ENCODE measurements at places on chromosomes 5 and 9.

- DNase-seq = no peak
Observed at GRCh38 chr5:129803403-129803802, 55.5 kb downstream of the MINAR2 start.

GRCh38 chr9:35908504-35909125, 675 bp upstream of the SPAAR start:
- no peak for DNase-seq

DNA sequence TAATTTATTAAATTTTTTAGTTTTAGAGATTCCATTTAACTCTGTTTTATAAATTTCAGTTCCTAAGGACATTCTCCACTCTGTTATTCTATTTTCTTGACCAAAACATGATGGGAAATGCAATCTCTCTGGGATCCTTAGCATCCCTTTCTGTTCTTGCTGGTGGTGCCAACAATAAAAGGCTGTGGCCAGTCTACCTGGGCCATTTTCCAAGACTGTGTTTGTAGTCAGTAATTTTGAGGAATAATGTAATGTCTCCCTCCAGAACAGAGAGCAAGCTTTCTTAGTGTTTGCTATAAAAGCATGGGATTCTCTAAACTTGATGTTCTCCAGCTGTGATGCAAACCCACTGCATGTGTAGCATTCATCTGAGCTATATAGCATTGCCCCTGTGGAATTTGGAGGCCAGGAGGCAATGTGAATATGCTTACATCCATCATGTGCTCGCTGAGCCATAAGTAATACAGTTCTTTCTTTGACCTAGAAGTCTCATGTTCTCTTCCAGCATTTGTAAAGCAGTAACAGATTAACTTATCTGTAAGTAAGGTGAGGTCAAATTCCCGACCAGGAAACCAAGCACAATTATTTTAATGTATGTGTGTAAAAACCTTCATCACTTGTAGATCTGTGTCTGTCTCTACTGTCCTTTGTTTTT, 211.5 kb upstream of the TAS2R1 start:
- no peak for DNase-seq

DNA sequence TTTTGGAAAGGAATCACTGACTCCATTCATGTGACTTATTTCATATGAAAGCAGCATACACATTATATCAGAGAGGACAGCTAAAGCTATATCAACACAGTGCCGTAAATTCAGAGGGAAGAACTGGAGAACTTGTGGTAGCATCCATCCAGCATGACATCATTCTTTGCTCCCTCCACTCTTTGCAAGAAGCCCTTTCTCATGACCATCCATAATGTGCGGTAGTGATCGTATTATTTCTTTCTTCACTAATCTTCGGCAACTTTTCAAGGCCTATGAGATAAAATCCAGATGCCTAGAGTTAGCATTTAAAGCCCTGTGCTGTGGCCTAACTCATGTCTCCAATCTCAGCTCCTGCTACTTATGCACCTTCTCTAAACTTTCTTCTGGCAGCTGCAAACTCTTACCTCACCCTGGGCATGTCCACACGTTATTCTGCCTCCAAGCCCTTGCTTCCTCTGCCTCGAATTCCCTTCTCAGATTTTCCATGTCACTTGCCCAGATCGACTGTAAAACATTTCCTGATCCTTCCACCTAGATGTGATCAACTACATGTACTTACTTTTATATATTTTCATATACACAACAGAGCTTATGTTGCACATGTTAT, 307.3 kb upstream of the SGCD start:
- no peak for DNase-seq

DNA sequence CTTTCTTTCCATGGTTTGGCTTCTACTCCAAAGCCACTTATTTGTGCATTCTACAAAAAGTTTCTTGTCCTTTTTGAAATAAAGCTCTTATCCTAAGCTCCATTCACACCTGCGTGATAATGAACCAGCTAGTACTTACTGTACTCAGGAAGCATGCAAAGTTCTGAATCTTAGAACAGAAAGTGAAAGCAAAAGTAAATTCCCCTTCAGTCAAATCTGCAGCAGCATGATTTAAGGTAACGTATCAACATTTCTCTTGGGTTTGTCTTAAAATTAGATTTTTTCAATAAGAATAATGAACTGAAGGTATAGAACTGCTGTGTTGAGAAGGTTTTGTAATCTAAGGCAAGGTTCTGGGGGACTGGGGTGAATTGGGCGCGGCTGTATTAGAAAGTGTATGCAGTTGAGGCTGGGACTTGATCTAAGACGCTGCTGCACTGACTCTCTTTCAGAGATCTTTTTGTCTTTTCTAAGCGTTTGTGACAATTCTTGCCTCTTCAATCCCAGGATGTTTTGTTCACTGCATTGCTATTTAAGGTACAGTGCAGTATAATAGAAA, at the start of gene ERAP2:
Gene ERAP2, plus strand, starts transcription at position 209 of the 559 bp plus-strand sequence. CDS start 3,186 bp downstream, outside the sequence.
- DNase-seq = peak; percentile 70

- no peak for DNase-seq
Observed at GRCh38 chr9:128632066-128632465, 24.6 kb downstream of the DYNC2I2 start.

GRCh38 chr5:17748201-17748600, 113.9 kb downstream of the TAF11L14 start:
- DNase-seq = no peak

- DNase-seq = no peak
Observed at GRCh38 chr5:55021821-55022220, 2.2 kb upstream of the GZMK start.

GRCh38 chr5:139185589-139185988, 12.6 kb downstream of the SIL1 start:
- no peak for DNase-seq

DNA sequence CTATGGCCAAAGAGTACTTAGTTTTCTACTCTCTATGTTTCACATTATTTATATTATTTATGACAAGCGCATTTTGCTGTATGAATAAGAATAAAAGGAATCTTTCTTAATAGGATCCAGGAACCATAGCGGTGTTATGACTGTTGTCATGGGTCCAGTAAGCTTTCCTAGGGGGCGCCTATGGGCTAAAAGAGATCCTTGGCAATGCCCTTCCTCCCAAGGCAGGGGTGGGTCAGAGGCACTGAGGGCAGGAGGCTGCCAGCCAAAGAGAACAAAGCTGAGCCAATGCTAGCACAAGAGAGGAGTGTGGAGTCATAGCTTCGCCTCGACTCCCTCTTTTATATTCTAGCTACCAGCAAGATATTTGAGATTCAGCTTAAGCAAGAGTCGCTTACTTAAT, 98.4 kb upstream of the GNAQ start:
- DNase-seq = no peak

GRCh38 chr9:10268531-10269485, 344.0 kb downstream of the PTPRD start:
- no peak for DNase-seq

DNA sequence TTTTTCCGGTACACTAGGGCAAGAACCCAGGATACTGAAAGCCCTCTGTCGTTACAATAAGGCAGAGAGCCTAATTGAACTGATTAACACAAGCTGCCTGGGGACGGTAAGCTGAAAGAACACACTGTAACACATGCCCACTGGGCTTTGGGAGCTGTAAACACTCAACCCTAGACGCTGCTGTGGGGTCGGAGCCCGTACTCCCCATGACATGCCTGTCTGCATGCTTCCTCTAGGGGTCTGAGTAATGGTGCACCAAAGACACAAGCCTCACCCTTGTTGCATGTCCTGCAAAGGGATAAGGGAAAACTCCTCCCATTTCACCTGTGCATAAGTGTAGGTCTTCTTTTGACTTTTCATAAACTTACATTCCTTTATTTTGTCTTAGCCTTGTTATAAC, 194.0 kb downstream of the FBXL7 start:
- no peak for DNase-seq

GRCh38 chr9:94971378-94972131, 245.1 kb downstream of the AOPEP start:
- DNase-seq = no peak

GRCh38 chr9:6096821-6097220, 81.4 kb upstream of the RANBP6 start:
- no peak for DNase-seq

DNA sequence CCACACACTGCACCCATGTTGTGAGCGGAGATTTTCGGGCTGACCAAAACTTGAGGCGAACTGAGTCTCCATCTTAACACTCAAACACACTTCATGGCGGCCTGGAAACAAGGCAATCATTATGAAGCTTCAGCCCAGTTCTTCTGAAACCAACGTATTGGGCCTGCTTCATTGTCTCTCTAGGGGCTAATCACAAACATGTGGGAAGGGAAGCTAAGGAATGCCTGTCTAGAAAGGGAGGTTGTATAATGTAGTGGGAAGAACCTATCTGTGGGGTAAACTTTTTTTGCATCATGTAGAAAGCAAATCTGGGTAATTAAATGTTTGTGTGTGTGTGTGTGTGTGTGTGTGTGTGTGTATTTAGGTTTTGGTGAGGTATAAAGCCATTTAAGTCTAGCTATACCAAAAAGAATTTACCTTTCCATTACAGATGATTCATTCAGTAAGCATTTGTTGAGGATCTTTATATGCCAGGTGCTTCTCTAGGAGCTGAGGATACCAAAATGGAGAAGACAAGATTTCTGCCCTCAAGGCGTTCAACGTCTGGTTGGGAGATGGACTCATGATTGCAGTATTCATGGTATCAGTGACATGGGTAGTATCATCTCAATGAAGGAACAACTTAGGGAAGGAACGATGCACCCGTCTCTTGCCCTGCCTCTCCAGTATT, 29.4 kb downstream of the SLC1A3 start:
- DNase-seq = no peak

DNA sequence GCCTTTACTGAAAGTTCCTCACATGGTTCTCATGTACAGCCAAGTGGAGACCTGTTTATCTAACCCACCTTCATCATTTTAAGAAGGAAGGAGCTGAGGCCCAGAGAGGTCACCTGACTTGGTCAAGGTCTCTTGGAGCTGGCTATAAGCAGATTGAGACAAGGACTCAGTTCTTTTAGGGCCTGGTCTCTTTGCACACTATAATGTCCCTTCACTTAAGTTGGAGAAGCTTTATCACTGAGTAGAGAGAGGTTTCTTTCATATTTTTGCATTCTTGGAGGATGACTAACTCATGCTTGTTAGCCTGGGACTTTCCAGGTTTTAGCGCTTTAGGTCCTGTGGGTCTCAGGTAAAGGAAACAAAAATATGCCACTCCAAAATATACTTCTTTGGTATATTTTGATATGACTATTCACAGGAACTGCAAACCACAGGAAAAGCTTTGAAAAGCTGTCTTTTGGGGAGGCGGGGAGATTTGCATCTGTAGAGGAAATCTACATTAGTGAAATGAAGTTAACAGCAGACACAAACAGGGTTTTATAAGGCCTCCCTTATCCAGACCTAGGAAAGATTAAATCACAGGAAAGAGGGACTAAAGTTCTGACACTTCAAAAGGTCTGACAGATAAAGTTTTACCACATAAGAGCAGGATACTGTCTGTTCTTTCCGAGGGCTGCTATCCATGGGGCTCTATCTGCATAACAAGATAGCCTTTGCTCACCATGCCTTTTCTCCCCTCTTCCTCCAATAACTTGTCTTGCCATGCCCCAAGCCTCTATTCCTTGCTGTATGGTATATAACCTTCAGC, 95.8 kb upstream of the ANKRD55 start:
- DNase-seq = no peak

Measured in hematopoietic multipotent progenitor cell treated with erythropoietin and hydrocortisone succinate and interleukin-3 and kit ligand, for 15 days (in vitro differentiated cells).